SW 1271 (cell line): ENCODE measurements at places on chromosomes 1 and 21.

GRCh38 chr1:51203121-51203873 is 32.8 kb upstream of the RNF11 start:
- DNase-seq: no peak

GRCh38 chr1:193707271-193708021 is 521.0 kb upstream of the B3GALT2 start:
- no peak for DNase-seq

- DNase-seq: no peak
Measured at GRCh38 chr21:34625030-34625593, 10.2 kb upstream of the RCAN1 start.

DNA sequence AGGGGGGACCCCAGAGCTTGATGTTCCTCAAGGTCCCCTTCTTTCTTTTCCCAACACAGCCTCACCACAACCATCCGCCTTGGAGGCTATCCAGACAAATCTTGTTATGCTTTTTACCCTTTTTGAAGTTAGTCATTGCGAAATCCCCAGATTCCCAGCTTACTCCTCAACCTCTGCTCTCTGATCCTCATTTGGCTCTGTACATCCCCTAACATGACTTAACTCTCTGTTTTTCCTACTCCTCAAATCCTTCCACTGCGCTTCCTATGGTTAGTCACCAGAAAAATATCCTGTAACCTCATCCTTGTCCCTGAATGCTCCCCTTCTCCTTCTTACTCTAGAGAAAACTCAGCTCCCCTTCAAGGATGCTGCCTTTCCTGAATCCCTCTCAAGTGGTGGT is 189.1 kb upstream of the POU3F1 start:
- DNase-seq: no peak

DNA sequence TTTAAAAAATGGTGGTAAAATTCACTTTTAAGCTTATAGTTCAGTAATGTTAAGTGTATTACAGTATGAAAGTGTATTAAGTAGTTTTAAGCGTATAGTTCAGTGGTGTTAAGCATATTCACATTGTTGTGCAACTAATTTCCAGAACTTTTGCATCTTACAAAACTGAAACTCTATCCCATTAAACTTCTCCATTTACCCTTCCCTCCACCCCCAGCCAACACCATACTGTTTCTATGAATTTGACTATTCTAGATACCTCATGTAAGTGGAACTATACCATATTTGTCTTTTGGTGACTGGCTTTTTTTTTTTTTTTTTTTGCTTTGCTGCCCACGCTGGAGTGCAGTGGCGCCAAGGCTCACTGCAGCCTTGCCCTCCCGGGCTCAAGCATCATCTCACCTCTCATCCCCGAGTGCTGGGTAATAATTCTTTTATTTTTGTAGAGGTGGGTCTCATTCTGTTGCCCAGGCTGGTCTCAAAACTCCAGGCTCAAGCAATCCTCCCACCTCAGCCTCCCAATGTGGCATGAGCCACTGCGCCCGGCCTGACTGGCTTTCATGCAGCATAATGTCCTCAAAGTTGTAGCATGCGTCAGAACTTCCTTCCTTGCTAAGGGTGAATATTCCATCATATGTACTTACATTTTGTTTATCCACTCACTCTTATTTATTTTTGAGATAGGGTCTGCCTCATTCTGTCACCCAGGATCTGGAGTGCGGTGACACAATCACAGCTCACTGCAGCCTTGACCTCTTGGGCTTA is 45.1 kb upstream of the BMP8B start:
- DNase-seq: no peak

DNA sequence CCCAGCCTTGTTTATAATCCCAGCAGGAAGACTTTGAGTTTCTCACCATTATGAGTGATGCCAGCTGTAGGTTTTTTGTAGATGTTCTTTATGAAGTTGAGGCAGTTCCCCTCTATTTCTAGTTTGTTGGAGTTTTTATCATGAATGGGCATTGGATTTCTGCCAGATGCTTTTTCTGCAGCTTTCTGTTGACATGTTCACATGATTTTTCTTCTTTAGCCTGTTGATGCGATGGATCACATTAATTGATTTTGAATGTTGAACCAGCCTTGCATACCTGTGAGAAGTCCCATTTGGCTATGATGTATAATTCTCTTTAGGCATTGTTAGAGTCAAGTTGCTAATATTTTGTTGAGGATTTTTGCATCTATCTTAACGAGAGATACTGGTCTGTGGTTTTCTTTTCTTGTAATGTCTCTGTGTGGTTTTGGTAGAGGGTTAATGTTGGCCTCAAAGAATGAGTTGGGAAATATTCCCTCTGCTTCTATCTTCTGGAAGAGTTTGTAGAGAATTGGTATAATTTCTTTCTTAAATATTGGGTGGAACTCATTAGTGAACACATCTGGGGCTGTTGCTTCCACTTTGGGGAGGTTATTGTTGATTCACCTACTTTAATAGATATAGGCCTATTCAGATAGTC is 33.2 kb downstream of the ZBTB40 start:
- DNase-seq: no peak

DNA sequence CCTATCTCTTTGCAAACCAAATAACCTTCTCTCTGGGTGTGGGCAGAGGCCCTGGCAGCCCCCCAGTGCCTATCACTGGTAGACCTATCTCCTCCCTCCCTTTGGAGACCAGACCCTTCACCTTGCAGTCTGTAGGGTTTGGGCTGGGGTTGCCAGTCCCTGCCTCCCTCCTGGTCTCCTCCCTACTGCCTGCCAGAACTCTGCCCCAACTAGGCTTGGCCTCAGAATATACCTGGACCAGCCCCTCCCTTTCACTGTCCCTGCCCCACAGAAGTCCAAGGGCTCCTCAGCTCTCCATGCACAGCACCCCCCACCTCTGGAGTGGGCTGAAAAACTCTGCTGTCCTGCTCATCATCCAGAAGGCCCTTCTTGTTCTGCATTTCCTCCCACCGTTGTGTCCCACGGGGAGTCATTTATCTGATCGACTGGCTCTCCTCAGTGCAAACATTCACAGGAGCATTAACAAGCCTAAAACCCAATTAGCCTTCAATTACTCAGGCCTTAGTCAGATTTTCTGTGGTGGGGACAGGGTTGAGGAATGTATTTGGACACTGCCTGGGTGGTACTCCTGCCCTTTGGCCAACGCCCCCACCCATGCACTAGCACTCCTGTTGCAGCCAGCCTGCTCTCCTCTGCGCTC is 27.7 kb upstream of the DMBX1 start:
- no peak for DNase-seq

GRCh38 chr1:225642177-225642576 is 10.7 kb downstream of the ENAH start:
- DNase-seq: no peak

- DNase-seq: no peak
Measured at GRCh38 chr1:156081917-156082308, 352 bp downstream of the MEX3A start.

DNA sequence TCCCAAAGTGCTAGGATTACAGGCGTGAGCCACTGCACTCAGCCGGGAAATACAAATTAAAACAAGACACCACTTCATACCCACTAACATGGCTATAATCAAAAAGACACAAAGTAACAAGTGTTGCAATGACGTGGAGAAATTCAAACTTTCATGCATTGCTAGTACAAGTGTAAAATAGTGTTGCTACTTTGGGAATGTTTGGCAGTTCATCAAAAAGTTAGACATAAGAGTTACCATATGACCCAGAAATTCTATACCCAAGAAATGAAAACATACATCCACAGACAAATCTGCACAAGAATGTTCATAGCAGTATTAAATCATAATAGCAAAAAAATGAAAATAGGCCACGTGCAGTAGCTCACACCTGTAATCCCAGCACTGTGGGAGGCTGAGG is 16.4 kb downstream of the FOXJ3 start:
- no peak for DNase-seq

- DNase-seq: no peak
Measured at GRCh38 chr1:222387007-222387814, 160.7 kb downstream of the HHIPL2 start.

DNA sequence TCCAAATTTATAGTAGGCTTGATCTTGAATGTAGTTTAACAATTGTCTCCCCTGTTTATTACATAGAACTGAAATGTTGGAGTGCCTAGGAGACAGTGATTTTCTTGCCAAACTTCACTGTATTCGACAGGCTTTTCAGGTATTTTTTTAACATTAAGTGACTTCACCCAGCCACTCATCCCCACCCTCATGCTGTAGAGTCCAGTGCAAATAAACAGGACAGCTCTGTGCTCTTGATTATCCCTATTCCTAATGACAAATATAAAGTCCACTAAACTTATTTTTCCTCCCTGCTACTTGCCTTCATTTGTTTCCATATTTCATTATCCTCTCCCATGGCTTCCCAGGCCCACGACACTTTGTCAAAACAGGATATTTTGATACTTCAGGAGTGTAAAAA is 29.2 kb upstream of the NEXN start:
- no peak for DNase-seq

- DNase-seq: no peak
Measured at GRCh38 chr1:248822148-248823032, 3.3 kb downstream of the SH3BP5L start.

DNA sequence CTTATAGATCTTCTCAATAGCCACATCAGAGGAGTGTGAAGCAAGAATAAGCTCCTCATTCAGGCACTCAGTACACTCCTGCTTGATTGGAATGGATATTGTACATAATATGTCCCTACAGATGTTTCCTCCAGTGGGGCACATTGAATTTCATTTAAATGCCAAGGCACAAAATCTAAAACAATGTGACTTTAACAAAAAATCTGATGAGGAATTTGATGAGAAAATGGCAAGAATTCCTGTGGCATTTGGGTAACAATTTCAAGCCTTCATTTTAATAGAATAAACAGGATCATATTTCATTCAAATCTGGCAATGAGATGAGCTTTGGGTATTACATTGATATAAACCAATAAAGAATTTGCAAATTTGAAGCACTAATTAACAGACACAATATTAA is 307.7 kb upstream of the PKN2 start:
- DNase-seq: no peak

DNA sequence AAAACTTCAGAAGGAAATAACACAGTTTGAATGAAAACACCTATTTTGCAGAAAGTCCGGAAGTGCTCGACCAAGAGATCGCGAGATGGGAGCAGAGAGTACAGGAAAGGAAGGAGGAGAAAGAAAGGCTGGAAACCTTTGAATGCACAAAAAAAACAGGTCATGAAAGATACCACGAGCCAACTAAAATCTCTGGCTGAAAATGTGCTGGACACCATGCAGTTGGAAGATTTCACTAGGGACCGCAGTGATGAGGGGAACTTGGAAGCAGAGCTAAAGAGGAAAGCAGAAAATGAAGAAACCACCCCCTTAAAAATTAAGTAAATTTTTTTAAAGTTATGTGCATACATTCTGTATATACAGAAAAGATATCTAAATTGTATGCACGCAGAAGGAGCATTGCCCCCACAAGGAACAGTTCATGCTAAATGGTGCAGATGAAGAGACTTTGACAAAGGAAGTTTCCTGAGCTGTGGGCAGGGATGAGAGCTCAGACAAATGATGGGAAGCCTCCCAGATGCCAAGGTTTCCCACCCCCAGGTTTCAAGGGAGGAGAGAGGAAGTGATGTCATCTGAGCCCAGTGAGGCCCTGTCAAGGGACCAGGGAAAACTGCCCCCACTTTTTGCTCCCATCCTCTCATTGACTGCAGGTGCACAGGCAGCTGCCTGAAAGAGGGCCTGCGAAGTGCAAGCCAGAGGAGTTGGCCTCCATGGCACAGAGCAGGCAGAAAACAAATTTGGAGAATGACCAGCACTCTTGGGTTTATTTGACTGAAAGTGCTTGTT is 52.5 kb downstream of the ETS2 start:
- no peak for DNase-seq

- DNase-seq: no peak
Measured at GRCh38 chr1:178938959-178939317, 68.1 kb upstream of the ANGPTL1 start.

DNA sequence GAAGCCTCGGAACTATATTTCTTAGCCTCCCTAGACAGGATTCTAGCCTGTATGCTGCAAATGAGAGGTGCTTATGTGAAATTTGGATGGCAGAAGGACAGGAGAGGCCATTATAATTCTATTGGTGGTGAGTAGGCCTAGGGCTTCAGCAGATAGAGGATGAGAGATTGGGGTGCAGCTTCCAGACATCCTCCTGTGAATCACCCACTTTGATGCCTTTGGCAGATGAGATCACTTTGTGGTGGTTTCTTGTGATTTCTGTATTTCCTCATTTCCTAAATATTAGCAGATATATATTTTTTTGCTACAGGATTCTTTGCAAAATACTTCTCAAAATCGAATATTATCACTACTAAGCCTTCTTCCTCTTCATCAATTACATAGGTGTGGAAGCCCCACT is 37.3 kb downstream of the MFSD2A start:
- no peak for DNase-seq

GRCh38 chr1:30919025-30919881 is 10.7 kb upstream of the SDC3 start:
- no peak for DNase-seq

- DNase-seq: no peak
Measured at GRCh38 chr1:115118611-115119010, 29.3 kb upstream of the TSPAN2 start.

GRCh38 chr1:187654635-187655034 is 825.9 kb downstream of the PLA2G4A start:
- DNase-seq: no peak

- DNase-seq: no peak
Measured at GRCh38 chr1:1862905-1863547, 27.9 kb downstream of the GNB1 start.

GRCh38 chr1:183218971-183219615 is 33.0 kb downstream of the LAMC2 start:
- no peak for DNase-seq

DNA sequence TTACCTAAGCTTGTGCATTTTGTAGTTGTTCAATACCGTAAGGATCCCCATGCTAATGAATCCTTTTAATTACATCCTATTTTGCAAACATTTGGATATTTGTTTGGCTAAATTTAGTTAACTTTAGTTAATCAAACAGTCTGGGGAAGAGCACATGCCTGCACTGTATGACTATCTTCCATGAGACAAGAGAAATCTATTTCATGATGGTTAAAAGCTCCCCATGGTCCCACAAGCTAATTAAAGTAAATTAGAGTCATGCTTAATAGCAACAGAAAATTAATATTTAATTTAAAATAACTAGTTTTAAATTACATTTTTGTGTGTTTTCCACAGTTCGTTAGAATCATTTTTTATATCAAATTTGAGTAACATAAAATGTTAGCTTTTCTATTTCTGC is 95.4 kb upstream of the S1PR1 start:
- DNase-seq: no peak

DNA sequence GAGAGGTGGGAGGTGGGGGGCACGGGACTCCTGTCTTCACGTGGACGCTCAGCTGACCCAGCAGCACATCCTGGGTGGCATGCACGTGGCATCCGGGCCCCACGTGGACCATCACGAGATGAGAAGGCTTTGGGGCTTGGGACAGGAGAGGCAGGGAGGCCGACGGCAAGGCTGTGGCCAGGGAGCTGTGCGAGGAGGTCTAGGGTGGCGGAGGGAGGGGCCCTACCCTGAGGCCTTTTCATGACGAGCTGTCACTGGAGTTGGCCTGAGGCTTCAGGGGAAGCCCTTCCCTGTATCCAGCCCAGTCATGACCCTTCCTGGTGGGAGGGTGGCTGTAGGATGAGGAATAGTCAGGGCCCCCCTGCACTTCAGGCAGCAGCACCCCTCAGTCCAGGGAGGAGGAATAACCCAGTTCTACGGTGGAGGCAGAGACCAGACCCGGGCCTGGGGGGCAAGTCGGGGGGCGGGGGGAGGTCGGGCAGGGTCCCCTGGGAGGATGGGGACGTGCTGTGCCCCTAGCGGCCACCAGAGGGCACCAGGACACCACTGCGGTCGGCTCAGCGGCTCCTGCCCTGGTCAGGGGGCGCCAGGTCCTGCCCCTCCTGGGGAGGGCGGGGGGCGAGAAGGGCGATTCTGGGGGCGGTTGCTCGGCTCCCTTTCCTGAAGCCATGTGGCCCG is 2.0 kb upstream of the PERM1 start:
- no peak for DNase-seq
